ENCODE measurements at places on chromosomes 5 and 9.

- no peak for DNase-seq
Measured at GRCh38 chr5:173512637-173513435, 103.6 kb downstream of the BOD1 start.

DNA sequence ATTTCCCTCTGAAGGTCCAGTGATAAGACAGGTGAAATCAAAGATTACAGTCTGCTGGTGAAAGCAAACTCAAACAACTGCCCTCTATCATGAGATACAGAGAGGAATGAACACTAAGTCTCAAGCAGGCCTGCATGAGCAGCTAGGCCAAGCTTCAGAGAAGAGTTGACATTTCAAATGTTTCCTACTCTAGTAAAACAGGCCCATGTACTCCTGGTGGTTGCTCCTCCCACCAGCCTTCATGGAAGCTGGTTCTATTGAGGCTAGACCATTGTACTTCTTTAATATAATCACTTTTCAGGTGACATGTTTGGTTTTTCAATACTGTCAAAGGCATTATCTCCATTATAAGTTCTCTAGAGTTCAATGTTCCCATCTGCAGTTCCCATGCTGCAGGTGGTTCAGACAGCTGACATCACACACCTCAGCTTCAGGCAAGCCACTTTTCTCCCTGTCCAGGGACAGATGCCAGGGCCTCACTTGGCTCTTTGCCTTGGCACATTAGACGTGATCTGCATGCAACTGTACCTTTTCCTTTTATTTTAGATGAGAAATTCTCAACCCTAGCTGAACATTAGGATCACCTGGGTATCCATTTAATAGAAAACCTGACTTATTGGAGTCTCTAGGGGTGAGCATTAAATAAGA, 89.8 kb downstream of the PIK3R1 start:
- no peak for DNase-seq

DNA sequence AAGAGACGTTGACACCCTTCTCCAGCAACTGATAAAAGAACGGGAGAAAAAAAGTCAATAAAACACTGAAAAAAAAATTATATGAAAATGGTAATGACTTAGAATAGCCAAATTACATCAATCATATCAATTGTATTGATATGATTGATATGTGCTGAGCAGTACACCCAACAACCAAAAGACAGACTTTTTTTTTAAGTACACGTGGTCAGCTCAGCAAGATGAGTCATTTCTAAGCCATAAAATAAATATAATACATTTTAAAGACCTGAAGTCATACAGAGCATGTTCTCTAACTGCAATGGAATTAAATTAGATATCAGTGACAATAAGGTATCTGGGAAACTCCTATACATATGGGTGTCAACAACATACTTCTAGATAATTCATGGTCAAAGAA, 30.9 kb upstream of the OLFM1 start:
- DNase-seq: no peak

DNA sequence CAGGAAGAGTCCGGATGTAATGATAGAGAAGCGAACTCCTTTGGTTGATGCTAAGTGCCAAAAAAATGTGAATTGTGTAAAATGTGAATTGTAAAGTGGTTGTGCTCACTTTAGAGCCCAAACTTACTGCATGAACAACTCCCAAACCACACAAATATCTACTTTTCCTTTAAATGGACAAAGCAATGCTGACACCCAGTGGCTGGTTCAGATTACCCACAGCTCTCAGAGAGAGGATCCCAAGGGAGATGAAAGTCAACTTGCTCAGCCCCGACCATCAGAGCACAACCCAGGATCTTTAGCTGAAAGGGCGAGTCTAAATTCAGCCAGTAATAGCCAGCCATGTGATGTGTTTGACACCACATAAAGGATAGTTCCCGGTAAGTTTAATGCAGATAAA, 133.7 kb downstream of the NMUR2 start:
- DNase-seq: peak; percentile 2

DNA sequence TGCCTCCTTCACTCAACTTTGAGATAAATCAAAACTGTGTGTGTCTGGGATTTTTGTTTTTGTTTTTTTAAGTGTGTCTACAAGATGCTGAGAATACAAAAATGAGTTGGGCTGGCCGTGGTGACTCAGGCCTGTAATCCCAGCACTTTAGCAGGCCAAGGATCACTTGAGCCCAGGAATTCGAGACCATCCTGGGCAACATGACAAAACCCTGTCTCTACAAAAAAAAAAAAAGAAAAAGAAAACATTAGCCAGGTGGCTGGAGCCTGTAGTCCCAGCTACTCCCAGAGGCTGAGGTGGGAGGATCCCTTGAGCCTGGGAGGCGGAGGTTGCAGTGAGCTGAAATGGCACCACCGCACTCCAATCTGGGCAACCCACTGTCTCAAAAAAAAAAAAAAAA, 21.0 kb downstream of the HNRNPK start:
- DNase-seq: no peak

DNA sequence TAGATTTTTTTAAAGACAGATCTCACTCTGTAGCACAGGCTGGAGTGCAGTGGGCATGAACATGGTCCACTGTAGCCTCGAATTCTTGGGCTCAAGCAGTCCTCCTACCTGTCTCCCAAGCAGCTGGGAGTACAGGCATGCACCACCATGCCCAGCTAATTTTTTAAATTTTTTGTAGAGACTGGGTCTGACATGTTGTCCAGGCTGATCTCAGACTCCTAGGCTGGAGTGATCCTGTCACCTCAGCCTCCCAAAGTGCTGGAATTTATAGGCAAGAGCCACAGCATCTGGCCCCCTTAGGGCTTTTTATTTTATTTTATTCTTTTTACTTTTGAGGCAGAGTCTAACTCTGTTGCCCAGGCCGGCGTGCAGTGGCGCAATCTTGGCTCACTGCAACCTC, 56.4 kb downstream of the NSD1 start:
- no peak for DNase-seq

- no peak for DNase-seq
Measured at GRCh38 chr5:54285686-54286085, 24.7 kb downstream of the ARL15 start.

- no peak for DNase-seq
Measured at GRCh38 chr9:82488313-82489200, 500.0 kb downstream of the SPATA31D1 start.

- no peak for DNase-seq
Measured at GRCh38 chr5:548256-548655, 24.0 kb upstream of the SLC9A3 start.

DNA sequence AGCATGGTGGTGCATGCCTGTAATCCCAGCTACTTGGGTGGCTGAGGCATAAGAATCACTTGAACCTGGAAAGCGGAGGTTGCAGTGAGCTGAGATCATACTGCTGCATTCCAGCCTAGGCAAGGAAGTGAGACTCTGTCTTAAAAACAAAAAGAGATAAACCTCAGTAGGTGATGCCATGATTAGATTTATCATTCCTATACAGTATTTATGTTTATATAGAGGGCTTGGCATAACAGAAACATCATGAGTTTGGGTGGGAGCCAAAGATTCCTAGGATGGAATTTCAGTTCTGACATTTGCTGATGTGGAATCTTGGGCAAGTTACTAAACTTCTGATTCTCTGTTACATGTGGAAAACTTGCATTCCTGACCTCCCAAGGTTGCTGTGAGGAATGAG, 22.3 kb downstream of the RFK start:
- no peak for DNase-seq

DNA sequence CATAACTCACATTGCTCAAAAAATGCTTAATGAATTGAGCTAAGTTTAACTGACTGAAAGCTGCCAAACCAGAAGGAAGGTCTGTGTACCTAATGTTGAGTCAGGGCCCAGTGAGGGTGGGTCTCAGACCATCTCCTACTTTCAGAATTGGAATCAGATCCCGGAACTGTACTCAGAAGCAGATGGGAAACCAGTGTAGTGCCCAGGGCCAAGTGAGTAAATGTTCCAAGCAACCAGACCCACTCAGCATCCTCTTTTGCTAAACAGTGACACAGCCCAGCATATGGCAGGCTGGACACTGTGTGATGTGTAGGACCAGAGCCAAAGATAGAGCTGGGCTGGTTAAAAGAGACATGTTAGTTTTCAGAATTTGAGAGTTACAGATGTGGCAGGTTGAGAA, 94.1 kb downstream of the PLCXD3 start:
- no peak for DNase-seq

DNA sequence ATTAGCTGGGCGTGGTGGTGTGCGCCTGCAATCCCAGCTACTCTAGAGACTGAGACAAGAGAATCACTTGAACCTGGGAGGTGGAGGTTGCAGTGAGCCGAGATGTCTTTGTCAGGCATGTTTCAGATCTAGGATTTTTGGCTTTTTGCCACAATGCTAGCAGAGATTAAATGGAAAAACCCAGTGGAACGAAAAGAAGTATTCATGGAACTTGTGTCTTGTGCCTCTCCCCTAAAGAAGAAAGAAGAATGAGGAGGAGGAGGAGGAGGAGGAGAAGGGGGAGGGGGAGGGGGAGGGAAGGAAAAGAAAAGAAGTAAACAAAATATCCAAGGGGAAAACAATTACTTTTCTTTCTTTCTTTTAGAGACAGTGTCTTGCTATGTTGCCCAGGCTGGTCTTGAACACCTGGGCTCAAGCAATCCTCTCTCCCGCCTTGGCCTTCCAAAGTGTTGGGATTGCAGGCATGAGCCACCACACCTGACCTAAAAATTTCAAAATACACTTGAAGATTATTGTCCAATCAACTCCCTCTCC, 106.0 kb downstream of the ARRDC3 start:
- no peak for DNase-seq

DNA sequence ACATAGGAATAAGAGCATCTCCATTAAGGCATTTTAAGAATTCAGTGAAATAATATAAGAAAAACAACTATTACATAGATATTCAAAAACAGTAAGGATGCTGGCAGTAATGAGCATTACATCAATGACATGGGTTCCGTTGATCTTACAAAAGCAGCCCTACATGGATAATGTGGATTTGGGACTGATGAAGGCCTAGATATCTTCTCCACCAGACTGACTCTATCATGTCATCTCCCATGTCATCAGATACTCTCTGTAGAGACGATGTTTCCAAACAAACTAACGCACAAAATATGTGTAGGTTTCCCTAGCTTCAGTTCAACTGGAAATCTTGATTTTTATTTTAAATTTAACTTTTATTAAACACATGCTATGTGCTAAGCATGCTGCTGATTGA, 3.6 kb downstream of the LURAP1L start:
- DNase-seq: no peak

- DNase-seq: no peak
Measured at GRCh38 chr9:121141306-121141705, 60.4 kb downstream of the RAB14 start.

GRCh38 chr9:35996358-35996970, 38.5 kb upstream of the OR2S2 start:
- DNase-seq: no peak

DNA sequence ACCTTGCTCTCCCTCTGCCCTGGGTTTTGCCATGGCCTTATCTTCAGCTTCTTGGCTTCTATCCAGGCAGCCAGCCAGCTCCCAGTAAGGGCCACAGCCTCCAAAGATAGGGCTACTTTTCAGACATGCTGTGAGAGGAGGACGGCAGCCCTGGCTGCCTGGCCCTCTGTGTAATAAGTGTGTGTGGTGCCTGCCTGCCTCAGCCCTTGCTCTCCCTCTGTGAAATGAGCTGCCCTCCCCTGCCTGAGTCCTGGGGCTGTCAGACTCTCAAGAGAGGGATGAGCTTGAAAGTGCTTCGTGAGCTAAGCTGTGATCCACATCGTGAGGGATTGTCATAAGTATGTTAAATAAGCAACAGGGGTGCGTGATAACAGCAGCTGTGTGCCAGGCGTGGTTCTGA, 8.1 kb downstream of the NDST1 start:
- DNase-seq: no peak

- DNase-seq: no peak
Measured at GRCh38 chr5:138275379-138275782, 960 bp upstream of the GFRA3 start.

DNA sequence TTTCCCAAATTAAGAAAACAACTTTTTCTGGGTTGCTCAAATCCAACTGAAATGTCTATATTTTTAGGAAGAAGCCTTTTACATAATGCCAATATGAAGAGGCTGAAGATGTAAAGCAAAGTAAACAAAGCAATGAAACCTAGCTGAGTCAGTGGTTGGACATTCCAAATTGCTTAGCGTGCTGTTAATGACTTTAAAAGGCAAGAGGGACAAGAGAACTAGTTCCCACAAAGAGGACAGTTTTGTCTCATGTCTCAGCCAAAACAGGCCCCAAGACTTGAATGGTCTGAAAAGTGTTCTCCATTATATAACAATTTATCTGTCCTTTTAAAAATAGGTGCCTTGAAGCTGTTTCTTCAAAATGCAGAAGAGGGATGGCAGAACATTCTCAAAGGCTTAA, 407.0 kb downstream of the ENC1 start:
- no peak for DNase-seq

DNA sequence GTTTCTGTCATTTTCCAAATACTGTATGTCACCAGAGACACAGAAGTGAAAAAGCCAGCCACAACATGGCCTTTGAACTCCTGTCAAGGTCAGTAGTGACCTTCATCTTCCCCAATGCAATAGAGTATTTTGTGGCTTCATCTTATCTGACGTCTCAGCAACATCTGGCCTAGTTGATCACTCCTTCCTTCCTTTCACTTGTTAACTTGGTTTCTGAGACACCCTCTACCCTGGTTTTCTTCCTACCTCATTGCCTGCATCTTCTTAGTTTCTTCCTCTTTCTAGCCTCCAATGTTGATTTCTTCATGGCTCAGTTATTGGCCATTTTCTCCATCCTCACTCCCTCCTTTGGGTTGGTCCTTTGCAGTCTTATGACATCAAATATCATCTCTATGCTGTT, 36.3 kb downstream of the GLIS3 start:
- no peak for DNase-seq

DNA sequence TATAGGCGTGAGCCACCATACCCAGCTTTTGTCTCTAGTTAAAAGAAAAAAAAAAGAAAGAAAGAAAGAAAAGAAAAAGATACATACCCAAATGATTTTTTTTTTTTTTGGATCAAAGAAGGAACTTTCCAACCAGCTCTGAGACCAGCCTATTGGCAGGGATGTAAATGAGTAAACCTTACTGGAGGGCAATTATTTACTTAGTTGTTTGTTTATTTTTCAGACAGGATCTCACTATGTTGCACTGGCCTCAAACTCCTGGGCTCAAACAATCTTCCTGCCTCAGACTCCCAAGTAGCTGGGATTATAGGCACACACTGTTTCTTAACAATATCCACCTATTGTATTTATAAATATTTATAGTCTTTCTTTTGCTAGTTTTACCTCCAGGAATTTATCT, 10.9 kb upstream of the SPOUT1 start:
- DNase-seq: no peak

- DNase-seq: no peak
Measured at GRCh38 chr9:110768886-110769285, 100.3 kb downstream of the MUSK start.

DNA sequence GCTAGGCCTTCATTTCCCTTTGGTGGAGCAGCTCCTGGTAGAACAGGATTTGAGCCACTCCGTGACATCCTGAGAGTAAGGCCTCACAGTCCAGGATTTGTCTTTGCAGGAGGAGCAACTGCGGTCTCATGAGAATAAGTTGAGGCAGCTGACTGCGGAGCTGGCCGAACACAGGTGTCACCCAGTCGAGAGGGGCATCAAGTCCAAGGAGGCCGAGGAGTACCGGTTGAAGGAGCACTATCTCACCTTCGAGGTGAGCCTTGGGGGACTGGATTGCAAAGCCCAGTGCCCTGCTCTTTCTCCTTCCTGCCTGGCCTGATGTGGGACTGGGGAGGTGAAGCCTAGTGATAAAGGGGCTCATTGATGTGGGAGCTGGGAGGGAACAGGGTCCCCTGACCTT, 44.3 kb downstream of the PSD2 start:
- no peak for DNase-seq

GRCh38 chr9:124471761-124472160, 21.5 kb downstream of the ADGRD2 start:
- no peak for DNase-seq
